ENCODE measurements at places on chromosomes 2 and 18.
A peak's percentile ranks its signal among the peaks of the same experiment; 100 is the strongest.

- no peak for DNase-seq
Measured at GRCh38 chr2:146414456-146414855, 1430.4 kb upstream of the ACVR2A start.

GRCh38 chr2:197576631-197577030 lies 60.8 kb downstream of the MOB4 start:
- DNase-seq: peak; percentile 50

GRCh38 chr2:112839407-112840067 lies 3.0 kb upstream of the IL1B start:
- no peak for DNase-seq

DNA sequence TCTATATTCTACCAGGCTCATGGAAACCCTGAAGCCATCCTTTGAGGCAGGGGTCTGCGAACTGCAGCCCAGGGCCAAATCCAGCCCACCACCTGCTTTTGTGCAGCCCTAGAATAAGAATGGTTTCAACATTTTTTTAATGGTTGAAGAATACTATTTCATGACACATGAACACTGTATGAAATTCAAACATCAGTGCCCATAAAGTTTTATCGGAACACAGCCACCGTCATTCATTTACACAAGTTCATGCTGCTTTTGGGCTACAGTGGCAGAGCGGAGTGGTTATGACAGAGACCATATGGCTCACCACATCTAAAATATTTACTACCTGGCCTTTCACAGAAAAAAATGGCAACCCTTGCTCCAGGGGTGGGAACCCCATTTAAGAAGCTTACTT lies 124.2 kb upstream of the EPAS1 start:
- no peak for DNase-seq

- no peak for DNase-seq
Measured at GRCh38 chr2:69608109-69608508, 35.4 kb downstream of the AAK1 start.

DNA sequence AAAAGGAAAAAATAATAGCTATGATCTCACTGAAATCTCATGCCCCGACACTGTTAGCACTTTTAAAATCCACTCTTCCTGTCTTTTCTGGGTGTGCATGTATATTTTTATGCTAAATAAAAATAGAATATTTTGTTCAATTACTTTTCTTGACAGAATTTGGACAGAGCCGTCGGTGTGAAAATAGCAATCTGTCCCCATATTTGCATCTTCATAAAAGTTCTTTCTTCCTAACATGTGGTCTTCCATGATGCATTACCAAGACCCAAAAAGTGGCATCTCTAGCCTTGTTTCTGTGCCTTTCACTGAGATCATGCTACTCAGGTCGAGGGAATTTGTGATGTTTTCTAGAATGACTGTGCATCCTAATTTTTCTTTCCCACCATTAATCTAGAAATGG lies 298.8 kb upstream of the CCDC68 start:
- DNase-seq: no peak

GRCh38 chr2:177964892-177965291 lies 107.7 kb downstream of the PDE11A start:
- DNase-seq: no peak

DNA sequence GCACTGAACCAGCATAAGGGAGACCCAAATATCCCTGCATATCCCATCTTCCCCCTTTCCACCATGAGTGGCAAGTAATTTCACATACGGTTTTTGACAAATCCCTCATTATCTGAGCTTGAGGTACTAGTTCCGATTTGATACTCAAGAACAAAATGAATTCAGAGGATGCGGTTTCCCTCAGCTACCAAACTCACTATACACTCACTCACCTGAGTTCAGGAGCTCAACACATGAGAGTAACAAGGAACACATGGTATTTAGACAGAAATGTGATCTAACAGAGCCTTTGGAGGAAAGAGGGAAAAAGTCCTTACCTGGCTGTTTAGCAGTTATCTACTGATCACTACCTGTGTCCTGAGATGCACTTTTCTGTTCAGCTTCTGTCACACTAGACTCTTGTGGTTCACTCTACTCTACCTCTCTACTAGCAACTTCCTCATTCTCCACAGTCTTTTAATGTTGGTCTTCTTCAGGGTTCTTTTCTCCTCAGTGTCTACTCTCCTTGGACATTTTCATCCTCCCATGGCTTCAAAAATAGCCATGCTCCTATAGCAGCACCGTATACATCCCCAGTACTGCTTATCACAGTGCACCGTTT lies 25.1 kb downstream of the ASXL2 start:
- DNase-seq: no peak

DNA sequence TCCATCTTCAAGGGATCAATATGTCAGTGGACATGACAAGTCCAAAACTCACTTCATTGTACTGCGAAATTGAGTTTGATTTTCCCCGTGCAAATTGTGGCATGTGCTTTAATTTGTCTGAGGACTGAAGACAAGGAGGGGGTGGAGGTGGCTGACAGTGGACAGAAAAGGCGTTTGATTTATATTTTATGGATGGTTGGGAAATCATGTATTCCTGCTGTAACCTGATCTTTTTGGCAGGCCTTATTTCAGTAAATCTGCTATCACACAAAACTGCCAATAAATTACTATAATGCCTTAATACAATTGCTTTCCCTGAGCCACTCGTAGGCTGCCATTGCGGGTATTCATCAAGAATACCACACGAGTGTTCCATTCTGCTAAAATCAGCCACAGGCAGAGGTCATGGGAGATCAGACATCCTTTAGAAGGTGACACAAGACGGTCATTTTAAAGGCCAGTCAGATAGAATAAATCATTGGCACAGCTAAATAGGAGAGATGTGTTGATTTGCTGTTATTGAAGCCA lies 720.5 kb downstream of the MBD2 start:
- DNase-seq: no peak

DNA sequence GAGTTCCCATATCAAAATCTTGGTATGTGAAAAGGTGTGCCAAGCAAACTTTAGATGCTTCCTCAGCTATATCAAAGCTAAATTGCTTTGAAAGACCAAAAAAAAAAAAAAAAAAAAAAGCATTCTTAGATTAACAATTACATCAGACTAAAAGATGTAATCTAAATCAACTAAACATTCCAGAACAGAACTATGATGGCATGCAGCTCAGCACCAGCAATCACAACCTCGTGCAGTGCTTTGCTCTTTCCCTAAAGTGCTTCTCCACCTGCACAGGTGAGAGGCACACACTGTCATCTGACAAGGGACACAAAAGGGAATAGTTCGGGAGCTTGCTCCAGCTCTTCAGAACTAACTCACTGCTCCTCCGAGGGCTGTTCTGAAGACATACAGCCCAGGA lies 37.5 kb downstream of the ADAM17 start:
- DNase-seq: no peak

DNA sequence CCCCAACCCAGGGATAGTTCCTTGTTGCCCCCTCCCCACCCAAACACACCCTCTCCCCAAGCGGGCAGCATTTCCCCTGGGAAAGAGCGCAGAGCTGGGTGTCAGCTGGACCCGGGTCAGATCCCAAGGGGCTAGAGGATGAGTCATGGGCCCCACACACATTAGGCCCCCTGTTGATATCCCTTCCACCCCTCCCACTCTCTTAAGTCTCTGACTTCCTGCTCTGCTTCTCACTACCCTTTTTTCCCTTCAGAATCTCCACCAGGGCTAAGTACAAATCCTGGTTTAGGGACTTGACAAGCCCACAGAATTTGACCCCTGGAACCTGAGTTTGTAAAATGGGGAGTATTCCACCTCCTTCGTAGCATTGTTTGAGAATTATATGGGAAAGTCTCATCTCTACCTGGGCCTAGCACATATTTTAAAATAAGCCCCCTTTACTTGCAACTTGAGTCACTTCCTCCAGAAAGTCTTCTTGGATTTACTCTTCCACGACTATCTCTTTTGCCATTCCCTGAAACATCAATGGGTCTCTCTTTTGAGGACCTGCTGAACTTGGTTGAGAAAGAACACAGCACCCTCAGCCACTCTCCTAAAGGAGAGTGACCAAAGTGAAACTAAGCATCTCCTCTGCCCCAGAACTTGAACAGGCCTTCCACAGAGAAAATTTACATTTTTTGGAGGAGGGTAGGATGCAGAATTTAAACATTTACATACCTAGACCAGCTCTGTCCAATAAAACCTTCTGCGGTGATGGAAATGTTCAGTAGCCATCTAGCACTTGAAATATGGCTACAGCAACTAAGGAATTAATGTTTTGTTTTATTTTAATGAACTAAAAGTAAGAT lies 4.7 kb downstream of the RTKN start:
- DNase-seq: no peak

DNA sequence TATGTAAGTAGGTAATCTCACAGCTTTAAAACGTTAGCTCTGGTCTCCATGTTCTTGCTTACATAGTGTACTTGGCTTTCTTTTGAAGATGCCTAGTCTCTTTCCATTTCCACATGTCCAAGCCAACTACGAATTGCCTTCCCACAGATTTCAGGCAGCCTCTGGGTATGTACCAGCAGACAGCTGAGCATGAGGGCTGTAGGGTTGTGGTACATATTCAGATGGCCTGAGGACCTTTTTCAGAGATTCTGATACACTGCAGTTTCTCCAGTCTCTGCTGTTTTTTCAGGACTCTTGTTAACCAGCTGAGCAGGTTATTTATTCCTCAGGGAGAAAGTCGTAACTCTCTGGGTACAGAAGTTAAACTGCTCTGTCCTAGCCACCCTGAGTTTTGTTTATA lies 3.1 kb upstream of the KCNJ13 start:
- DNase-seq: no peak

- DNase-seq: no peak
Measured at GRCh38 chr18:51941999-51942398, 398.0 kb upstream of the DCC start.

DNA sequence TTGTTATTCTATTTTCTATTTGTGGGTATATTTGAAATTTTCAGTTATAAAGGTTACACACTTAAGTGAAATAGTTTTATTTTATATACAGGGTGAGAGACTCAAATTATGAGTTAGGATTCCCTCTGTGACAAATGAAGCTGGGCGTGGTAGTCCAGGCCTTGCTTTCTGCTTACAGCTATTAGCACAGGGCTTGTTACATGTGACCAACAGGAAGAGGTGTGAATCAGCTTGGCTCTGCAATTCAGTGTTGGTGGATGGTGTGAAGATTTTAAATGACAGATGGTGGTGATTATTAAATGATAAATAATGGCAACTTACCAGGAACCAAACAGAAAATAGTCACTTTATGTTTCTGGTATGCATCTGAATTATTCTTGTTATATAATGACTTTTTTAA lies 64.4 kb upstream of the NOSTRIN start:
- DNase-seq: peak; percentile 26

All from LHCN-M2 (cell line).